ENCODE measurements at places on chromosomes 5 and 9.

- no peak for DNase-seq
These were observed 477.4 kb upstream of the WWC1 start for GRCh38 chr5:167814040-167814439.

GRCh38 chr9:27527702-27528075 lies 1.9 kb downstream of the MOB3B start:
- DNase-seq: no peak

GRCh38 chr9:83935276-83935935 lies 14.2 kb upstream of the KIF27 start:
- DNase-seq: no peak

- DNase-seq: no peak
These were observed 1.7 kb downstream of the TLE1 start for GRCh38 chr9:81687521-81688261.

Measured in hippocampal formation (tissue), 2 donors.